ENCODE measurements at places on chromosomes 13 and 19.

GRCh38 chr13:51501096-51501495 is 48.3 kb upstream of the INTS6 start:
- no peak for DNase-seq

- no peak for DNase-seq
Observed at GRCh38 chr13:30730526-30730925, 4.8 kb upstream of the ALOX5AP start.

GRCh38 chr19:1035998-1036621 is 3.8 kb upstream of the ABCA7 start:
- DNase-seq: no peak

GRCh38 chr13:44417446-44417845 is 43.8 kb downstream of the SERP2 start:
- no peak for DNase-seq

GRCh38 chr19:9862938-9863337 is 27.8 kb downstream of the PIN1 start:
- DNase-seq: no peak

- no peak for DNase-seq
Observed at GRCh38 chr19:1019980-1020867, 699 bp downstream of the TMEM259 start.

DNA sequence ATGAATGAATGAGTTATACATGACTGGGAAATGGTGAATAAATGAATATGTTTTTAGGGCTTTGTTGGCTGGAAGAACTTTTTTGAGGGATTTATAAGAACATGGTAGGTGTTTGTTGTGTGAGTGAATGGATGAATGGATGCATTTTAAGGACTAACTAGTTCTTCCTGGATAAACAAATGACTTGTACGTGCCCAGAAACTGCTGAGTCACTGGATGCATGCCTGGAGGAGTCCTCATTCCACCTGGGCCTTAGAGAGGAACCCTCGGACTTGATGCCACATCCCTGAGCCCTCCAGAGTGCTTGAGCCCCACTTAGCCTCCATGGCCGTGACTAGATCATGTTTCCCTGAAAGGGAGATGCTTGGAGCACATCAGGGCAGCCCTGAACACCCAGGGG is 153.4 kb downstream of the DPF1 start:
- no peak for DNase-seq

DNA sequence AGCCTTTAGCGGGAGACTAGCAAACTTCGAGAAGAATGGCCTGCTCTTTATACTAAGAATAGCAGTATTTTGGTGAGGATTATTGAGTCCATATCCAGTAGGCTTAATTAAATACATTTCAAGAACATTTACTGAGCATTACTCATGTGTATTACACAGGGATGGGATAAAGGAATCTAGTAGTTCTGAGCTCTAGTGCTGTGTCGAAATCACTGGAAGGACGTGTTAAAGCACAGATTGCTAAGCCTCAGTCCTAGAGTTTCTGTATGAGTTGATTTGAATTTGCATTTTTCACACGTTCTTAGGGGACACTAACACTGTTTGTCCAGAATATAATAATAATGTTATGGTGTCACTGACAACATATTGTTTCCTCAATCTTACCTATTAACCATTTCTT is 9.0 kb downstream of the ZNF302 start:
- DNase-seq: no peak

DNA sequence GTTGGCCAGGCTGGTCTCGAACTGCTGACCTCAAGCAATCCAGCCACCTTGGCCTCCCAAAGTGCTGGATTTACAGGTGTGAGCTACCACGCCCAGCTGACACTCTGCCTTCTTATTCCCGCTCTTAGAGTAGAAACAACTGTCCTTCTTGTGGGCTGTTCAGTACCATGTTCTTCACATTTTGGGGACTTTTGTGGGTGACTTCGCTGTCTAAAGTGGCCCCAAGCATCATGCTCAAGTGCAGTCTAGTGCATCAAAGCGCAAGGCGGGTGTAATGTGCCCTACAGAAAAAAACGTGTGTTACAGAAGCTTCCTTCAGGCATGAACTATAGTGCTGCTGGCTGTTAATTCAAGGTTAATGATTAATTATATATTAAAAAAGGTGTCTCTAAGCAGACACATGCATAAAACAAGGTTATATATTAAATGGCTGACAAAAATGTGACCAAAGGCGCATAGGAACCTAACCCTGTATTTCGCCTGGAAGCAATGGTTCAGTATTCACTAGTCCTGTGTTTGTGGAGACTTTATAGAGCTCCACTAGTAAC is 38.3 kb downstream of the ABCC4 start:
- no peak for DNase-seq

- no peak for DNase-seq
Observed at GRCh38 chr19:48752496-48753365, at the start of gene FUT1. TSS of gene FUT1 (minus strand) at chr19:48752641. CDS start at chr19:48751281, 1,360 bp downstream.
